ENCODE measurements at places on chromosomes 2 and 18. TPM values are rescaled to one million over a fixed set of nuclear protein-coding genes. Genes with fewer than 3 reads are reported as not detected.

The SAG gene
- not detected for total RNA-seq

- no peak for DNase-seq
Measured at GRCh38 chr2:71901466-71901865, 246.2 kb downstream of the CYP26B1 start.

The RNU2-63P gene
- 24.6 TPM for total RNA-seq

DNA sequence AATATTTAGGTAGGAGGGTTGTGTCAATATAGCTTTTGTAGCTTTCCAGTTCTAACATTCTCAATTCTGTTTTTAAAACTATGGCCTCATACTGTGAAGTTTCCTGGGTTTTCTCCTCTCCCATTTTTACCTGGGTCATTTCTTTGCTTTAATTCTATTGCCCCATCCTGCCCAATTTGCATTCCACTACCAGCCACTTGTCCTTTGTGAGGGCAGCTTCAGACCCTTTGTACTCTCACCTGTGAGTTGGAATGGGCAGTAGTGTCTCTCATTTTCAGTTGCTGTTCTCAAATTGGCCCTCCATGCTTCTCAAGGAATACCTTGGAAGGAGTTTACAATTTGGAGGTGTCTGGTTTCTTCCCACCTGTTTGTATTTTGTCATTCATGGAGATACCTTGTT, 108.4 kb downstream of the CAMKMT start:
- DNase-seq, result no peak

- no peak for DNase-seq
Measured at GRCh38 chr2:46520130-46520711, 40.9 kb downstream of the TMEM247 start.

- DNase-seq, result no peak
Measured at GRCh38 chr2:123563515-123563914, 461.6 kb upstream of the CNTNAP5 start.

- DNase-seq, result peak; percentile 50
Measured at GRCh38 chr2:241844066-241844728, 14.5 kb downstream of the PDCD1 start.

DNA sequence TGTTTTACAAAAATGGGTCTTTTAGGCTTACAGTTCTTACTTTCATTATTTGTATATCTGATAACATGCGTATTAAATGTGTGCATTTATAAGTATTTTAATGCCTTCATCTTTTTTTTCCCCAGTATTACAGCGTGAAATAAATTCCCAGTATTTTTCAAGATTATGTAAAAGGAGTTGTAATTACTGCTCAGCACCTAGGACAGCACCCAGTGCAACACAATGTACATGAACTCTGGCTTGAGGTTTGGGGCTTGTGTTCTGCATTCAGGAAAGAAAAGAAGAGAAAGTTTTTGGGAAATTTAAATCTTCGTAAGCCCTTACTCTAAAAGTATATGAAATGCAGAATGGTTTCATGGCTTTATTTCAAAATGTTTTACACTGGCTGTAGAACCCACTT, 16.7 kb downstream of the ZNF638 start:
- DNase-seq, result no peak

DNA sequence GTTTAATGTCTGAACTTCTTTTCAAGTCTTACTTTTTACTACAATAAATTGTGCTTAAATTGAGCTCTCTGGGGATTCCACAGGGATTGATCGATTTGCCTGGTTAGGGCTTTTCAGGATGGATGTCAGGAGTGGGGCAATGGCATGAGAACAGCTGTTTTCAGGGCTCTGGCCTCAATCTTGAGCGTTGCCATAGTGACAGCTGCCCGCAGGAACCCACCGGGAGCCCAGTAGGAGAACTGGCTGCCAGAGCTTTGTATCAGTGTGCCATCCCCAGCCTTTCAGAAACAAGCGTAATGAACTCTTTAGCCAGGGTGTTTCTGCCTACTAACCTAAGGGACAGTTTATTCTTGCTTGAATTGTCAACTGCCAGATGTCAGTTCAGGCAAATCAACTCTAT, 93.5 kb downstream of the GALNT3 start:
- DNase-seq, result no peak

GRCh38 chr2:174552880-174553279, 44.7 kb downstream of the WIPF1 start:
- DNase-seq, result no peak

GRCh38 chr2:173456960-173457359, 102.3 kb downstream of the CDCA7 start:
- no peak for DNase-seq

The IL36B gene
- total RNA-seq, result not detected

GRCh38 chr2:227323818-227324217, 1.2 kb upstream of the MFF start:
- no peak for DNase-seq

The UBE2F gene
- total RNA-seq, result 62.3 TPM

The C2orf81 gene
- total RNA-seq, result 7.9 TPM

The ELOA2 gene
- not detected for total RNA-seq

The CCDC85A gene
- total RNA-seq, result 0.16 TPM

DNA sequence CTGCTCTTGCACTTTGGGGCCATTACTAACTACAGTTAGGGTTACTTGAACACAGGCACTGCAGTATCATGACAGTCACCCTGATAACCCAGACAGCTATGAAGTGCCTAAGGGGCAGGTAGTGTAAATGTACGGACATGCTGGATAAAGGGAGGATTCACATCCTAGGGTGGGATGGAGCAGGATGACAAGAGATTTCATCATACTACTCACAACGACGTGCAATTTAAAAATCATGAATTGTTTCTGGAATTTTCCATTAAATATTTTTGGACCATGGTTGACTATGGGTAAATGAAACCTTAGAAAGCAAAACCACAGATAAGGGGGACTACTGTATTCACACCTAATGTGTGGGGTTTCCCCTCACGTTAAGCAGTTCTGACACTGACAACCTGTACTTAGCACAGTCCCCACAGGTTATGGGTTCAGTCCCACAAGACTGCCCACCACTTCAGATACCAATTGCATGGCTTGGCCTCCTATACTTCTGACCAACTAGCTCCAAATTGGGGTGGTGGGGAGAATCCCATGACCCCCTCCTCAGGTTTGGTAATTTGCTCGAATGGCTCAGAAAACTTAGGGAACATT, 75.8 kb downstream of the NAT8 start:
- DNase-seq, result no peak

- DNase-seq, result no peak
Measured at GRCh38 chr2:62968668-62969067, 82.0 kb upstream of the OTX1 start.

DNA sequence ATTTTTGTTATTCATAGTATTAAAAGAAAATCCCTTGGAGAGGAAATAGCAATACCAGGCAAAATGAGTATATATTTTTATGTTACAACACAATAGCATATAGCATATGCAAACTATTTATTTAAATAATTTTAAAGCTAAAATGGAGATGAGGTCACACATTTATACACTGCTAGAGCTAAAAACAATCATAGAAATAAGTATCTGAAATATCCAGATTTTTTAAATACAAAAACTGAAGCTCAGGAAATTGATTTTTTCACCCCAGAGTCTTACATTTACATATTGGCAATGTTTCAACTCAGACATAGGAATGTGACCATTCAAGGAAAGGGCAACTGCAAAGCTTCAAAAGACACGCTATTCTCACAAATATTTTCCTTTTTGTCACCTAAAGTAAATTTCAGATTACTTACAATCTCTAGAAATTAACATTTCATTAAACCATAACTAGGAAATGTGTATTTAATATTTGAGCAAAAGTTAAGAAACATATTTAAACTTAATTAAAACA, 8.9 kb downstream of the TFPI start:
- no peak for DNase-seq

GRCh38 chr2:97844311-97844859, 131.0 kb downstream of the ZAP70 start:
- DNase-seq, result no peak

GRCh38 chr2:239717706-239718105, 307.4 kb downstream of the NDUFA10 start:
- no peak for DNase-seq

DNA sequence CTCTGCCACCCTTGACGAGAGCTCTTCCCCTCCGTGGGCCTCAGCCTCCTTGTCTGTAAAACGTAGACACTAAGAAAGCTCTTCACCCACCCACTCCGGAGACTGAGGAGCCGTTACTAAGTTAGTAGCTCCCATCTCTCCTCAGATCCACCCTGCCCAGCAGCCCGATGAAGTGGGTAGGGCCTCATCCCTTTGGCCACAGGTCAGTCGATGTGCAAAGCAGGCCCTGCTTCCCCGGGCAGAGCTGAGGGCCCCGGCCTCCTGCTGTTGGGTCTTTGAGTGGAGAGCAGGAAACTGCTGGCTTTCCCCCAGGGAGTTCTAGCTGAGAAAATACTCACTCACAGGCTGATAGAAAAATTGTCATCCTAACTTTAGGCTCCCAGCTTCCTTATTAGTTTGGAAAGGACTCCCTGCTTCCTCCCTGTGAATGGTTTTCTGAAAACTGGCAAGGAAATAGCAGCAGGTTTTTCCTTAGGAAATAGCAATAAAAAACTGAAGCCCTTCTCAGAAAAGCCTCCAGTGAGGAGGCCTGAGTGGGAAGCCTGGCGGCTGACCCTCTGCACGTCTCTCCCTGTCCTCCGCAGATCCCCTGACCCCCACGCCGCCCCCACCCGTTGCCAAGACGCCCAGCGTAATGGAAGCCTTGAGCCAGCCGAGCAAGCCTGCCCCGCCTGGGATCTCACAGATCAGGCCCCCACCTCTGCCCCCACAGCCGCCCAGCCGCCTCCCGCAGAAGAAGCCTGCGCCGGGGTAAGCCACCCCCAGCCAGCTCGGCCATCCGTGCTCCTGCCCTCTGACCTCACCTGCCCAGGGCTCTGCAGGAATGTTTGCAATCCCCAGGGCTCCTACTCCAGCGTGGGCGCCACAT, 30.2 kb downstream of the ITGB1BP1 start:
- DNase-seq, result no peak

DNA sequence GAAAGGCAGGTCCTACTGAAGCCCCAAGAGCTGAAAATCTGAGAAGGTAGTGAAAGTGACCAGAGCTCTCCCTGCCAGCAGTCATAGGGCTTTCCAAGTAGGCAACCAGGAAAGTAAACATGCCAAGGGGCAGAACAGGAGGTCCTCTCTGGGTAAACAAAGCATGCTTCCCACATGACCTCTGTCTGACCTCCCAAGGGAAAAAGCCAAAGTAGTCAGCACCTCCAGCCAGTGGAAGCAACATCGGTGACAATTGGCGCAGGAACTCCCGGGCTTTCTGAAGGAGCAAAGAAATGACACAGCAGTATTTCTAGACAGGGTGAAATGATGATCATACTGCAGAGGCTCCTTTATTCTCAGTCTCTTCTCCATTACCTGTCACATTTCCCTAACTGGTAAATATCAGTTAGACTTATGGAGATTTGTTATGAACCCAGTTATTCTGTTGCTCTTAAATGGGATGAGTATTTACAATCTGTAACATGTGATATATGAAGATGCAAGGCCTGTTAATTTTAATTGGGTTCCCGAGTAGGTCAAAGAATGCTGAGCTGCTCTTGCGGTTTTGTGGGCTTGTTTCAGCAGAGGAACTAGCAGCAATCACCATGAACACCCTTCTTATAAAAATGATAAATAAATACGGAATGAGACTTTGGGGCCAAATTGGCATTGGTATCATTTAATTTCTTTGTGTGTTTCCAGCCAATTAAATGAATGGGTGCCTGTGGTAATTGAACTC, 321.0 kb downstream of the RND3 start:
- no peak for DNase-seq

The MOGAT1 gene
- not detected for total RNA-seq

DNA sequence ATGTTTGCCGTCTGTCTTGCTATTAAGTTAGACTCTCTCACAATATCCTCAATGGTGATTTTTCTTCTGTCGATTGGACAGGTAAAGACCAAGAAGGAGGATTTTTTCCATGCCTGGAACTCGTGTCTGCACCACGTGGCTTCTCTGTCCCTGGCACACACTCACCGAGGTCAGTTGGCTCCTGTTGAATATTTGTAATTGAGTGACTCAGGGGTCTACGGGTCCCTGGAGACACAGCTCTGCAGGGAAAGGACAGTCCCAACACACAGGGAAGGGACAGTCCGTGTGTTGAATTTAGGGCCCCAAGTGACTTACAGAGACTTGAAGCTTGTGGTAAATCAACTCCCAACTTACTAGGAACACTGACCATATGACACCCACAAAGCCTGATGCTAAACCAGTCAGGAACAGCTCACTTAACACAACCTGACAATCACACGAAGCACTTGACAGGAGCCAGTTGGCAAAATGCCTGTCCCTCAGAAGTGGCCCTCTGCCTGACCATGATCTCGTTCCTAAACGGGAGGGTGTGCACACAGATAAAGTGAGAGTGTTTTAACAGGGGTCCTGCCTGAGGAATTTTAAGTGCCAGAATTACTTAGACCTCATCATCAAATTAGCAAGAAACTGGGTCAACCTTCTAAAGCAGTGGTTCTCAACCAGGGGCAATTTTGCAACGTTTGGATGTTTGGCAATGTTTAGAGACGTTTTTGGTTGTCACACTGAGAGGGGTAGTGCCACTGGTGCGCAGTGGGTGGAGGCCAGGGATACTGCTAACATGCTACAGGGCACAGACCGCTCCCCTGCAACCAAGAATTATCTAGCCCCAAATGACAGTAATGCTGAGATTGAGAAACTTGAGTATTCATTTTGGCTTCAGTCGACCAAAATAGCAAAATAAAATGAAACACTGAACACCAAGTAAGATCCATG, 88.9 kb upstream of the BCL2L11 start:
- no peak for DNase-seq

GRCh38 chr18:75293591-75293990, 83.0 kb downstream of the TSHZ1 start:
- no peak for DNase-seq

The CD8B2 gene
- not detected for total RNA-seq

DNA sequence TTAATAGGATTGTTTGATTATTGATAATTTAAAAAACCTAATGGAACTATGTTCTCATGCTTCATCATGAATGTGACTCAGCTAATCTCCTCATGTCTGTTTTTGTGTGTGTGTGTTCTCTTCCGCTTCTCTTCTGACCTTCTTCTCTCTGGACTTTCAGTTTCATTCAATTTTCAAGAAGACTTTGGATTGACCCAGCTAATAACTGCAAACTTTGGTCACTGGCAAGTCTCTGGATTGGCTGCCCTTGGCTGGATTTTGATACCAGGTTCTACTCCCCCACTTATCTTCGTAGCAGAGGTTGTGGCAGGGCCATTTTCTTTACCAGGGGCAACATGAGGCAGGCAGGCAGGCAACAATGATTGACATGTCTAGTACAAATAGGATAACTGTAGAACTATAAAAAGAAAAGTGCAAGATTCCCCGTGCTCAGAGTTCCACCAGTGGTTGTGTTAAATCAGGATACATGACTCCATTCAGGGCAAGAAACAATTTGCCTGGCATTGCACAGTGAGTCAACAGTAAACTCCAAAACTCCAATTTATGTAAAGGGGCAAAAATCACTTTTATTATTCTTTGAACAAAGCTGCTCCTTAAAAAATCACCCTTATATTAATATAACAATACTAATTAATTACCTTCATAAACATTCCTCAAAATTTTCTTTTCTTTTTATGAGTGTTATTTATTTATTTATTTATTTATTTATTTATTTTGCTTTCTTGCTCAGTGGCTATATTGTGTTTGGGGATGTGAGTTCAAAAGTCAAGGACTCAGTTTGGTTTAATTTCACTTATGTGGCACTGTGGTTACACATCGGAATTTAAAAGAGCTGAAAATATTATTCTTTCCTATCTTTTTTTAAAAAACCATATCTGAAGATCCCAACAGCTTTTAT, 167.6 kb downstream of the RND3 start:
- no peak for DNase-seq

GRCh38 chr18:54671291-54671881, 80.3 kb downstream of the DYNAP start:
- DNase-seq, result no peak

GRCh38 chr2:169715379-169716237, 18.0 kb upstream of the KLHL23 start:
- DNase-seq, result no peak
